ENCODE measurements at places on chromosomes 1 and 21.

GRCh38 chr21:29075706-29076466, 2.4 kb upstream of the CCT8 start:
- no peak for DNase-seq

DNA sequence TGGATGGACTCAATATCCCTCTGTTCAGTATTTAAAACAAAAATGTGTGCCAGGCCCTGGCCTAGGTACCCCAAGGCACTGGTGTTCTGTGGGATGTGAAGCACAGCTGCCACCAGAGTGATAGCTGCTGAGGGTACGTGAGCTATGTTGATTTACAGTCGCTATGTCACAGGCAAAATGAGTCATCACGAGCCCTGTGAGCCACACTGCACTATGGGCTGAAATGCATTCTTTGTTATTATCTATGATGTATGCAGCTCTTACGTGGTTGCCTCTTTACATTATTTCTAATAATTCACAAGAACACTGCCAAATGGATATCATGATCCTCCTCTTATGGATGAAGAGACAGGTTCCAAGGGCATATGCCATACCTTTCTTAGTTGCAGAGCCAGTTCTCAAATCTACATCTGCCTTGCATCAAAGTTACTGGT, 2.1 kb downstream of the TEX38 start:
- DNase-seq: no peak

- DNase-seq: no peak
Measured at GRCh38 chr1:204728045-204728444, 42.5 kb upstream of the LRRN2 start.

DNA sequence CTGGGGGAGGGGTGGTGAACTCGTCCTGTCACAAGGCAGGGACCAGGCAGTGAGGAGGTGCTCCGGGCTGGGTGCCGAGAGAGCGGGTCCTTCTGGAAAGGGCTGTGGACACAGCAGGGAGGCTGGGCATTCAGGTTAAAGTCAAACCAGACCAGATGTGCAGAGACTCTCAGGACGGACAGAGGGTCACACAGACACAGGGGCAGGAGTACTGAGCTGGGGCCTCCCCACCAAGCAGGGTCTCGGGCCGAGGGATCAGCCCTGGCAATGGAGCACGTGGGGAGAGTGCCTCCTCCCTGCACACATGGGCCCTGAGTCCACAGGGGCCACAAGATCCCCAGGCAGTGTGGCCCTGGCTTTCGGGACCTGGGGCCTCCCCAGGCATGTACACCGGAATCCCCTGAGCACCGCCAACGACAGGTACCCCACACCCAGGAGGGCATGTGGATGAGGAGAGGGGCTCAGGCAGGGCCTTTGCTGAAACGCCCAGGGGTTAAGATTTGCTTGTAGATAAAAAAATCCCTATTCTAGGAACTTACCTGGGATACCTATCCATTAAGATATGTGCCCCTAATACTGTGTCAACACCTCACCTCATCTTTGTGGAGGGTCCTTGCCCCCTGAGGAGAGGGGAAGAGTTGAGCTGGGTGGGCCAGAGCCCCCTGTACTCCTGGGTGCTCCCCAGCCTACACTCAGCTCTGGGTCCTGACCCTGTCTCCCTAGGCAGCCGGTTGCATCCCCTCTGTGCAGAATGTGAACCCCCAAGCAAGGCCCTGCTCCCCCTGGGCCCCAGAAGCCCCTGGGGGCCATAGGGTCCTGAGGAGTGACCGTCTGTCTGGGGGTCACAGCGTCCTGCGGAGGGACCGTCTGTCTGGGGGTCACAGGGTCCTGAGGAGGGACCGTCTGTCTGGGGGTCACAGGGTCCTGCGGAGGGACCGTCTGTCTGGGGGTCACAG, 46.9 kb upstream of the ADARB1 start:
- DNase-seq: no peak

GRCh38 chr1:17297991-17298390, 10.0 kb upstream of the PADI4 start:
- DNase-seq: no peak

DNA sequence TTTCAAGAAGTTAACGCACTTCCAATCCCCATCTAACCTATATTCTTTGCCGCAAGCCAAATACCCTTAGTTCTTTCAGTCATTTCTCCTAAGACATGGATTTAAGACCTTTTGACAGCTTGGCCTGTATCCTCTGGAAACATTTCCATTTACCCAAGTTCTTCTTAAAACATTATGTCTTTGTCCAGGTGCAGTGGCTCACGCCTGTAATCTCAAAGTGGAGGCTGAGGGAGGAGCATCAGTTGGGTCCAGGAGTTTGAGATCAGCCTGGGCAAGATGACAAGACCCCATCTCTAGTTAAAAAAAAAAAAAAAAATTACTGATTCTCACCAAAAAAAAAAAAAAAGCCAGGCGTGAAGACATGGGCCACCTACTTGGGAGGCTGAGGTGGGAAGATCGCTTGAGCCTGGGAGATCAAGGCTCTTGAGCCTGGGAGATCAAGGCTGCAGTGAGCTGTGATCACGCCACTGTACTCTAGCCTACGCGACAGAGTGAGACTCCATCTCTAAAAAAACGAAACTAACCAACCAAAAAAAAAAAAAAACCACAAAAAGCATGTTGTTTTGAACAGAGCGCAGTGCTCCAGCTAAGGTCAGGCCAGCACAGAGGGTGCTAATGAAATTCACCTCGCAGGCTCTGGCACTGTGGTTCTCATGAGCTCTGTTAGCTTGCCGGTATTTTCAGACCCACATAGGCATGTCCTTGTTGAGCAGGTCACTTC, 36.0 kb downstream of the NUAK2 start:
- no peak for DNase-seq

GRCh38 chr21:37670883-37671282, 245.4 kb downstream of the KCNJ6 start:
- DNase-seq: no peak

DNA sequence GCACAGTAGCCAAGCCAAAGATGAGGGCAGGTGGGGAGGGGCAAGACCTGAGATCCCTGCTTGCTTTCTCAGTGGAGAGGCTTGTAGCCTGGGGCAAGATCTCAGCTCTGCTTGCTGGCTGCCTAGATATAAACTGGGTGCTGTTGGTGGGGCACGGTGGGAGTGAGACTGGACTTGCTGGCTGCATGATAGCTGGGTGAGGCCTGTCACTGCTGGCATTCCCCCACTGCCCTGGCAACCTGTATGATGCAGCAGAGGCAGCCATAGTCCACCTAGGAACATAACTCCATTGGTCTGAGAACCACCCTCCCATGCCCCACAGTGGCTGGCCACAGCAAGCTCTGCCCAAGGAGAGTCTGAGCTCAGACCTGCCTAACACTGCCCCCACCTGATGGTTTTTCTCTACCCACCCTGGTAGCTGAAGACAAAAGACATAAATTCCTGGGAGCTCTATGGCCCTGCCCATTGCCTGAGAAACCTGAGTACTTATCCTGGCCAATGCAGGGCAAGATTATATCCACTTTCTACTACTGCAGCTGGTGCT, 261.9 kb upstream of the DEPDC1 start:
- DNase-seq: no peak

GRCh38 chr1:183032122-183032921, 9.1 kb downstream of the LAMC1 start:
- no peak for DNase-seq

DNA sequence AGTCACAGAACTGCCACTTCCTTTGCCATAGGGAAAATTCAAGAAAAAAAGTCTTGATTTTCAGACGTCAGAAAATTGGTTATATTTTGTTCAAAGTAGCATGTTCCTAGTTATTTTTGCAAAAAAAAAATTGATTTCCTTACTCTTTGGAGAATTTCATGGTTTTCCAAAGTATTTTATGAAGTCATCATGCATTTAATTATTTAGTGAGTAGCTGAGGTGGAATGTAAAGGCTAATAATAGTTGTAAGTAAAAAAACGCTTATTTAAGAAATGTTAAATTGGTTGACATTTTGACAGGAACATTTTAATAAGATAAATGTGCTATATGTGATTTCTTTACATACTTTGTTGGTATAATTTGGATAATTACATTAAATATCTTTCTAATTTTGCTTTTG, 20.8 kb downstream of the TSEN15 start:
- DNase-seq: no peak

DNA sequence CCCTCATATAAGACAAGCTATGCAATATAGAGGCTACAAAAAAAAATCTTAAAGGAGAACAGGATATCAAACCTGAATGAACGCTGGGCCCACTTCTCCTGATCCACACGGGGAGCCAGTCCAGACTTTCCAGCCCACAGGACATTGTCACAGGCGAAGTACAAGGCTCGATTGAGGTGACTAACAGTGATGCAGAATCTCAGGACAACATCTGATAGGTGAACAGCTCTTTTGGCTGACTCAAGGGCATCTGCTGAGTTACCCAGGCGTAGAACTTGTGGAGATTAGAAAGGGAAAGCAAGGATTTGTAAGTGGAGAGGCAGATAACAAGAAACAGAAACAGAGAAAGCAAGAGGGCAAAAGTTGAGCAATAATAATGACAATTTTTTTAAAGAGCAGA, 1.8 kb downstream of the PEX11B start:
- DNase-seq: no peak

GRCh38 chr1:212699625-212700222, at the start of gene BATF3:
Gene BATF3 (minus strand): TSS chr1:212699840. CDS start chr1:212699762, 78 bp downstream.
- no peak for DNase-seq

- no peak for DNase-seq
Measured at GRCh38 chr1:47569681-47570470, 132.0 kb downstream of the FOXD2 start.

DNA sequence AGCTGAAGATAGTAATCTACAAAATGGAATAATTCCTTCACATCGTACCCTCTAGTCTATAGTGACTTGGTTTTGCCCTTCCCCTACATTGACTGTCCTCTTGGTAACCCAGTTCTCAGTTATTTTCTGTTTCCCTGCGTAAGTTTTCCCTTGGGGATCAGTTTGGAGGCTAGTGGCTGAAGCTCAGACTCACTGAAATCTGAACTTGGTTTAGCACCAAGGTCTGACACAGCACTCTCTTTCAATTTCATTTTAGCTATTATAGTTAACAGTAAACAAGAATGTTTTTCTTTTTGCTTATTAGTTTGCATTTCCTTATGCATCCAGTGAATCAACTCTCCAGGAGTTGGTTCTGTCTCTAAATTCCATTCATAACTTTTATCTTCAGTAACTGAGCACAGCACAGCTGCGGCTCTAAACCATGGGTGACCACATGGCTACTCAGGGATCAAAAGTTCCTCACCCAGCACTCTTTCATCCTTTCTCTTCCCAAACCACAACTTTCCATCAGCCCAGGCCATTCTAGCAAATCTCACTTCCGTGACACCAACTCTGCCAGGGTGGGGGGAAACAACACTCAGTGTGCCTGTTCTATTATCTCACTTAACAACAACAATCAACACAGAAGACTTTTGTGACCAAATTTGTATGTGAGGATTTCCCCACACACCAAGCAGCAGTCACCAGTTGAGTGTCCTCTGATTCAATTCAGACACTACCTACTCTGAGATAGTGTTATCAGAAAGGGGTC, 17.6 kb upstream of the IFI6 start:
- DNase-seq: no peak

GRCh38 chr1:2198571-2198970, 4.0 kb upstream of the FAAP20 start:
- DNase-seq: no peak

- no peak for DNase-seq
Measured at GRCh38 chr1:61873994-61874393, 131.7 kb downstream of the PATJ start.

- no peak for DNase-seq
Measured at GRCh38 chr1:88371436-88372023, 312.5 kb upstream of the PKN2 start.

Data from occipital lobe (tissue), 3 donors.